ENCODE measurements at places on chromosomes 16 and 17. TPM values are rescaled to one million over a fixed set of nuclear protein-coding genes. Genes with fewer than 3 reads are reported as not detected.

DNA sequence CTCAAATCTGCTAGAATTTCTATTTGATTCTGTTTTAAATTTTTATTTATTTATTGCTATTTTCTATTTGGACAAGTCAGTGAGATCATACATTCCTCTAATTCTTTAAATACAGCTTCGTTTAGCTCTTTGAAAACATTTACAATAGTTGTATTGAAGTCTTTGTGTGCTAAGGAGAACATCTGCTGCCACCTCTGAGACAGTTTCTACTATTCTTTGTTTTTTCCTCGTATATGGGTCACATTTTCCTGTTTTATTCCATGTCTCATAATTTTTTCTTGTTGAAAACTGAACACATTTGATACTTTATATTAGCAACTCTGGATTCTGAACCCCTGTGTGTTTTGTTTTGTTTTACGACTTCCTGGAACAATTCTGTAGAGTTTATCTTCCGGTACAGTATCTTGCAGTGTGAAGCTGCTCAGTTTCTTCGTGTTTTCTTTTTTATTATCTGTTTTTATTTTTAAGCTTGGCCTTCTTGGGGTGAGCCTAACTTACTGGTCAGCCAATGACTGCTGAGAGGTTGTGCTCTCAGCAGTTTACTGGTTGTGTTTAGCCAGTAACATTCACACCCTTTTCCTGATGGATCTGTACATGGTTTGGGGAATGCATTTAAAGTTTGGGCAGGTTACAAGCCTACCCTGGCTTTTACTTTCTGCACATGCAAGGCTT lies 99.0 kb downstream of the CA4 start:
- no peak for DNase-seq

- DNase-seq: no peak
Measured at GRCh38 chr16:17723531-17724134, 252.9 kb upstream of the XYLT1 start.

DNA sequence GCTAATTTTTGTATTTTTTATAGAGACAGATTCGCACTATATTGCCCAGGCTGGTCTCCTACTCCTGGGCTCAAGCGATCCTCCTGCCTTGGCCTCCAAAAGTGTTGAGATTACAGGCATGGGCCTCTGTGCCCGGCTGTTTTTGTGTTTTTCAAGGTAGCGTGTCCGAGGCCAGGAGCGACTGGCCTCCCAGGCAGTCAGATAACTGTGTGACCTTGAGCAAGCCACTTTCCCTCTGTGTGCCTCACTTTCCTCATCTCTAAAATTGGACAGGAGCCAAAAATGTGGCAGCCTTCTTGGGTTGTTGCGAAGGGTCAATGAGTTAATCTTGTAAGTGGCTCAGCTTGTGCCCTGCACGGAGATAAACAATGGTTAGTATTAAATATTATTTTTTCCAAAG lies 2.4 kb downstream of the ABCC1 start:
- no peak for DNase-seq

DNA sequence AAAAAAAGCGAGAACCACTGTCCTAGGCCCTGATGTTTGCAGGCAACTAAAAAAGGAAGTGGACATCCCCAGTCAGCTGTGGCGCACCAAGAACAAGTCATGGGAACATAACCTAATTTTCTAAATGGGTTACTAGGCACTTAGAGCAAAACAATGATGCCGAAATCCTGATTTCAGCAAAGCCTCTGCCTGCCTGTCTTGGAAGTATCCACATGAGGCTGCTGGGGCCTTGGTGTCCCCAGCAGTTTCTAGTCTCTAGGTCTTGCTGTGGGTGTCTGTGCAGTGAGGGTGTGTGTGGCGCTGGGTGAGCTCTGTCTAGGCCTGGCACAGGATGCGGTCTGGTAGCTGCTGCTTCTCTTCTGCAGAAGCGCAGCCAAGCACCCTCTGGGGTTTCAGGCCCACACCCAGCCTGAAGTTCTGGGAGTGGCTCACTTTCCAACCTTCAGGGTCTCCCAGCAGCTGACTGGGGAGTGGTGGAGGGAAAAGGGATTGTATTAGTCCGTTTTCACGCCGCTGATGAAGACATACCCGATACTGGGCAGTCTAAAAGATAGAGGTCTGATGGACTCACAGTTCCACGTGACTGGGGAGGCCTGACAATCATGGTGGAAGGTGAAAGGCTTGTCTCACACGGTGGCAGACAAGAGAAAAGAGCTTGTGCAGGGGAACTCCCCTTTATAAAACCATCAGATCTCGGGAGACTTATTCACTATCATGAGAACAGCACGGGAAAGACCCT lies 21.1 kb downstream of the STH start:
- no peak for DNase-seq

DNA sequence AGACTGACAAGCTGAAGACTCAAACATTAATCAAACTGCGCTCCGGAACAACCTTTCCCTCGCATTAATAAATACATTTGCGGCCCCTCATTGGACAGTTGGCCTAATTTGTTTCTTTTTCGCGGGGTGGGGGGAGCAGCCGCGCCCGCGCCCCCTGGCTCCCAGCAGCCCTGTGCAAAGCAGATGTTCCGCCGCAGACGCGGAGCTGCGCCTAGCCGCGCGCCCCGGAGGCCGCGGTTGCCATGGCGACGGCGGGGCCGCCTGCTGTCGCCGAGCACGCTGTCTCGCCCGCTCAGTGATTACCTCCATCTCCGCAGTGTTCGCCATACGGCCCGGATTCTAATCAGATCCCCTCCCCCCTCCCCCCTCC lies 25.5 kb downstream of the COPZ2 start:
- peak; percentile 38 for DNase-seq

DNA sequence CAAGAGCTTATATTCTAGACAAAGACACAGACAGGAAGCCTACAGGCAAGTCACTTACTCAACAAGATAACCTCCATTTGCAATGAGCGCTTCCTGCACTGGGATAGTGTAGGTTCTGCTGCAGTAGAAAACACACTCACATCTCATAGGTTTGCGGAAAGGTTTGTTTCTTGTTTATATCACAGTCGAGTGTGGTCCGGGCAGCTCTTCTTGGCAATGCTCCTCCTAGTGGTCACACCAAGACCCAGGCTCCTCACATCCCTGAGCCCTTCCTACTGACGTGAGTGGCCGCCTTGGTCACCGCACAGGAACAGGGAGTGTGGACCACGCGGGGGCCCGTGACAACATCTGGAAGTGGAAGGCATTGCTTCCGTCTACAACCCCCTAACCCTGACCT lies 48.0 kb upstream of the RBFOX3 start:
- DNase-seq: peak; percentile 7

TEKT5 gene
- not detected for total RNA-seq

KRTAP9-4 gene
- not detected for total RNA-seq

DYNLRB2 gene
- total RNA-seq: not detected

KRTAP9-2 gene
- total RNA-seq: not detected

All from adrenal gland (tissue), 19 donors.